ENCODE measurements at places on chromosomes 7 and 10.

DNA sequence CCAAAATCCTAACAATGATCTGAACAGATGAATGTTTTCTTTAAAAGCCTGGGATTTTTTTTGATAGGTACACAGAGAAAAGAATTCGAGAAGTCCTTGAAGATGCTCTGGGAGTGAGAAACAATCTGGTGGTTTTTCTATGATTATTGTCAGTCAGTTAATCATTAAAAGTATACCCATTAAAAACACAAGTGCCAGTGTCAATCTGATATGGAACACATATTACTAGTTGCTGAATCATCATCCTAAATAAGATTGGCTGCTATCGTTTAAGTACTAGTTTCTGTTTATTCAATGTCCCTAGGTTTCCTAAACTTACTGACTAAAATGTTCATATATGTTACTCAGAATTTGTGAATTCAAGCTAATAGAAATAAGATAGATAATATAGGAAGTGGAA, 16.1 kb downstream of the COL28A1 start:
- no peak for DNase-seq

GRCh38 chr7:2645274-2645868, 13.6 kb downstream of the TTYH3 start:
- no peak for DNase-seq

GRCh38 chr7:69864274-69864673, 266.0 kb downstream of the AUTS2 start:
- DNase-seq = no peak

GRCh38 chr7:74400420-74401136, 53.1 kb upstream of the GTF2IRD1 start:
- DNase-seq = no peak

DNA sequence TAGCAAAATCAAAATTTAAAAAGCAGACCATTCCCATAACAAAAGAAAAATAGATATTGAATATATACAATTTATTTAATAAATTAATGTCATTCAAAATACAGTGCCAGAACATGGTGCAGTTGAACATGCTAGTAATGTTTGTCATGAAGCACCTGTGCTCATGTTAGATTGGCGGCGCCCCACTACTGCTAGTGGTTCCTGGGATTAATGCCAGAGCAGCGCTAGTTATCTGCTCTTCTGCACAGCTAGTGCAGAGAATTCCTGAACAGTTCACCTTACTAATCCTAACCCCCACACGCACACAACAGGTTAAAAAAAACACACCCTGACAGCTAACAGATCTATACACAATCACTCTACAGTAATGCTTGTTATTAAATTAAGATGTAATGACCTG, 23.4 kb downstream of the KBTBD2 start:
- DNase-seq = no peak

- DNase-seq = no peak
Observed at GRCh38 chr10:99266383-99266782, 30.7 kb upstream of the HPSE2 start.

- no peak for DNase-seq
Observed at GRCh38 chr7:96306385-96307125, 15.3 kb downstream of the SLC25A13 start.

DNA sequence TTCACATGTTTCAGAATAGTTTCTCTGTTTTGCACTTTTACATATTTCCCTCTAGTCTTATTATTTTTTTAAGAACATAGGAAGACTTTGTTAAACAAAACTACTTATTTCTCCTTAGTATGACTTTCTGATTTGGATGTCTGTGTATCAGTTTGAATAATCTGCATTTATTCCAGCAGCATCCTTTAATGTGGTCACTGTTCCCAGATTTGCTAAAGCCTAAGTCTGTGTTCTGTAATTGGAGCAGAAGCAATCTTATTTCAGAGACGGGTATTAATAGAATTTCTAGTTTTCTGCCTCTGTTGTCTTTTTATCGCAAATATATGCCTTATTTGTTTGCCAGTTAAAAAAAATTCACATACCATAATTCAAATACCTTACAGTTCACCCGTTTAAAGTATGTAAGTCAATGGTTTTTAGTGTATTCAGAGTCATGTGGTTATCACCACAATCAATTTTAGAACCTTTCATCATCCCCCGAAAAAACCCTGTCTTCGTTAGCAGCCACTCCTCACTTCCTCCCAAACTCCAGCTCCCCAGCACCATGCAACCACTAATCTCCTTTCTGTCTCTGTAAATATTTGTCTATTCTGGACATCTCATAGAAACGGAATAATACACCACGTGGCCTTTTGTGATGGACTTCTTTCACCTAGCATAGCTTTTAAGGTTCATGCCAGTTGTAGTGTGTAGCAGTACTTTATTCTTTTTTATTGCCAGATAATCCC, 58.7 kb downstream of the INPP5F start:
- DNase-seq = no peak

GRCh38 chr7:92460510-92460909, 13.2 kb downstream of the GATAD1 start:
- DNase-seq = no peak
